ENCODE measurements at places on chromosomes 7 and 10. TPM values are rescaled to one million over a fixed set of nuclear protein-coding genes. Genes with fewer than 3 reads are reported as not detected.

The GNAT3 gene
- not detected for total RNA-seq

The PPA1 gene
- 392 TPM for total RNA-seq

The NUTM2A gene
- total RNA-seq: 0.07 TPM

The SCART1 gene
- total RNA-seq: 1.5 TPM
